Stimulated activated CD8-positive, alpha-beta memory T cell treated with anti-CD3 and anti-CD28 coated beads, Interleukin-4, amount 100 ng/mL, for 24 hours (primary cell): ENCODE measurements at places on chromosomes 1 and 21.

- DNase-seq, result no peak
Measured at GRCh38 chr1:178945763-178946266, 74.9 kb upstream of the ANGPTL1 start.

DNA sequence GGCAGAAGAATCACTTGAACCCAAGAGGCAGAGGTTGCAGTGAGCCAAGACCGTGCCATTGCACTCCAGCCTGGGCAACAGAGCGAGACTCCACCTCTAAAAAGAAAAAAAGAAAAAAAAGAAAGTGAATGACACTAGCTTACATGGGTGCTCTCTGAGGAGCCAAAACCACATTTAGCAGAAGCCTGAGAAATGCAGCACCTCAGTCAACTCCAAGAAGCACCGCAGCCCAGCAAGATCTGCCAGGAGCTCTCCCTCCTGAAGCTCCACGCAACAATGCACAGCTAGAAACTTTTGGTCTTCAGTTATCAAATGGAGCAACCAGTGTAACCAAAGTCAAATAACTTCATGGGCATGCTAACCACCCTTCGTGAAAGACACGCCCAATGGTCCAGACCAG, 229.1 kb downstream of the SETD4 start:
- DNase-seq, result no peak

DNA sequence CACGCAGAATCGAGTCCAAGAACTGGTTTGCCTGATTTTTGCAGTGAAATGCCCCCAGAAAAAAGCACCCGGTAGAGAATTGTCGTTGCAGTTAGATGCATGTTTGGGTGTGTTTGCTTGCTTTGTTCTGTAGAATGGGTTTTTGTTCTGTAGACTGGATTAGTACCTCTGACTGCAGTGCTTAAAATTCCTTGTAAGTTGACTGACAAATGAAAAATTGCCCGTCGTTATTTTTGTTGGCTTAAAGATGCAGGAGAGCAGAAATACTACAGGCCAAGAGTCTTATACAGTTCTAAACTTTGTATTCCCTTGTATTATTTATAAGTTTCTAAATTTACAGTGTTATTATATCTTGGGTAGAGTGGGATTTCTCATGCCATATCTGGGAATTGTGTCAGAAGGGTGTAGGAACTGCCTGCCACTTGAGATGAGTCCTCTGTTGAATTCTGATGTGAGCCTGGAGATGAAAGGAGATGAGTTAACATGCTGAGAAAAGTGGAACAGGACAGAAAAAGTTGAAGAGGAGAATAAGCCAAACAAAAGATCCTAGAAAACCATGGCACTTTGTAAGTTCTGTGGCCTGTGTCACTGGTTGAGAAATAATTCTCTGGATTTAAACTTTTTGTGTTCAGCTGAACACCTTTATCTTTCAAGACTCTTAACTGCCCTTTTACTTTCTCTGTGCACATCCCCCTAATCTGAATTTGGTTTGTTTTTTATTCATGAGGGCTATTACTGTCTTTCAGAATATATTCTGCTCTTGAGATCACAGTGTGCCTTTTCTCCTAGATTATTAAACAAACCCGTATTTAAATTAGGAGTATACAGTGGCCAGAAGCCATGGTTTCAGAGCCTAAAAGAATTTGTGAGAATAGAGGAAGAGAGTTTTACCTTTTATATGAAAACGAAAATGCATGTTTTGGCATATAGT, 1.4 kb downstream of the DESI2 start:
- no peak for DNase-seq

DNA sequence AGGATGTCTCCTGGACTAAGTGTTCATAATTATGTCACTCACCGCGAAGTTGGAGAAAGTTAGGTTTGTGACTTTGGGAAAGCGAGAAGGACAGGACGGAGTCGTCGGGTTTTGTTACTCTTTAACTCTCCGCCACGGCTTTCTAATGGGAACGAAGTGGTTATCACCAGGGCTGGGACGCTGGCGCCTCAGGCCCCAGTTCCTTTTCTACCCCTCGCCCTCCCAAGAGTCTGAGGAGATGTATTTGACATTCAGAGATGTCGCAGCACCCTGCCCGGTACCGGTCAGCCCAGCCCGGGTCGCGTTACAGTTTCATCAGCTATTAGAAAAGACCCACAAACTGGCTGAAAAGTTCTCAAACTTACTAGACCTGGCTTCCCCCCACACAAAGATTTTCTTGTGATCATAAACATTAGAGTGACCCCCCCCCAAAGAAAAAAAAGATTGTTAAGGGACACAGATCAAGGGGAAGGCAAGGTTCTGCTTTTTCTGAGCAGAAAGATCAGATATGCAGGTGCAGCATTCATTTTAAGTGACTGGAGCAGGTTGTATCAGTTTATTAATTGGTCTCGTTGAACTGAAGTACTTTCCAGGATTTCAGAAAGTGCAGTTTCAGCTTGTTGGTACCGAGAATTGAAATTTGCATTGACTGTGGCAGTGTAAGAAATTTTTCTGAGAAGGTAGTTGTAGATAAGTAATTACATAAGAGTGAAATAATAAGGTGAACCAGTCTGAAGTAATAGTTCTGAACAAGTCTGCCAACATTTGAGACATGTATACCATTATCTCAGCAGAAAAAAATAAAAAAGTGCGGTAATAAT, 859 bp upstream of the ZBTB18 start:
- DNase-seq, result no peak

GRCh38 chr1:41789661-41790330, 128.9 kb downstream of the HIVEP3 start:
- DNase-seq, result no peak

DNA sequence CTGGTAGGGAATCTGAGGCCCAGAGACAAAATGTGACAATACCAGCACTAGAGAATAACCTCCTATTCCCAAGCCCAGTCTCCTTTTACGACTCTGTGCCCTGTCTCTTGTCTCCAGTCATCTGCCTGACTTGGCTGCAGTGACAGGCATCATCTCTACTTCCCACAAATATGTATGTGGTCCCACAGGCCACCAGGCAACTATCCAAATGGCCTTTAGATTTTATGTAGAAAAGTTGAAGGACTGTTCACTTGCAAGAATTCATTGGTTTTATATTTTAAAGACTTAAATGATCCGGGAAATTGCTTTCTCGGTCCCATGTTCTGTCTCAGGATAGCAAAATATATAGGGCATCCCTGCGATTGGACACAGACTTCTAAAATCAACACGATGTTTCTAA, 11.6 kb downstream of the KRTAP24-1 start:
- DNase-seq, result no peak

GRCh38 chr1:96565546-96565945, 156.0 kb upstream of the PTBP2 start:
- no peak for DNase-seq

DNA sequence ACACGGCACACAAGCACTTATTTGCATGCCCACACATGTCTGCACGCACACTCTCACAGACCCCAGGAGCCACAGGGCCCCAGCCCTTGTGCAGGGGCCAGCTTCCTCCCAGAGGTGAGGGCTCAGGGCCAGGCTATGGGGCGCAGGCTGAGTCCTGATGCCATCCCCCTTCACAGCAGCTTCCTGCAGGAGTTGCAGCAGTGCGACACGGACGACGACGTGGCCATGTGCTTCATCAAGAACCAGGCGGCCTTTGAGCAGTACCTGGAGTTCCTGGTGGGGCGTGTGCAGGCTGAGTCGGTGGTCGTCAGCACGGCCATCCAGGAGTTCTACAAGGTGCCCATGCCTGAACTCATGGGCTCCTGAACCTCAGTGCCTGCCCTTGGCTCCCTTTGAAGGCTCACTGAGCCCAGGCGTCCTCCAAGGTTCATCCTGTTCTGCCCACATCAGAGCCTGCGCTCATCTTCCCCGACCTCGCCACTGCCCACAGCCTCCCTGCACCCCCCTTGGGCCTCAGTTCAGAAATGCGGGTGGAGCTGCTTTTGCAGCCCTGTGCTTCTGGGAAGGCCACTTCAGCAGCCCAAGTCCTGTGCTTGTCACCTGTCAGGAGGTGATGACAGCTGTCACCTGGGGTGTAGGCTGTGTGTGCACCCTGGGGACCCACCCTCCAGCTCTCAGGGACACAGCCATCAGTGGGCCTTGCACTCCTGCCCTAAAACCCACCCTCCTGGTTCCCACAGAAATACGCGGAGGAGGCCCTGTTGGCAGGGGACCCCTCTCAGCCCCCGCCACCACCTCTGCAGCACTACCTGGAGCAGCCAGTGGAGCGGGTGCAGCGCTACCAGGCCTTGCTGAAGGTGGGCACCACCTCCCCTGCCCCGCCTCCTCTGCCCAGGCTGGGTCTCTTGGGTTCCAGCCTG, 66.6 kb downstream of the TRIM11 start:
- DNase-seq, result no peak

DNA sequence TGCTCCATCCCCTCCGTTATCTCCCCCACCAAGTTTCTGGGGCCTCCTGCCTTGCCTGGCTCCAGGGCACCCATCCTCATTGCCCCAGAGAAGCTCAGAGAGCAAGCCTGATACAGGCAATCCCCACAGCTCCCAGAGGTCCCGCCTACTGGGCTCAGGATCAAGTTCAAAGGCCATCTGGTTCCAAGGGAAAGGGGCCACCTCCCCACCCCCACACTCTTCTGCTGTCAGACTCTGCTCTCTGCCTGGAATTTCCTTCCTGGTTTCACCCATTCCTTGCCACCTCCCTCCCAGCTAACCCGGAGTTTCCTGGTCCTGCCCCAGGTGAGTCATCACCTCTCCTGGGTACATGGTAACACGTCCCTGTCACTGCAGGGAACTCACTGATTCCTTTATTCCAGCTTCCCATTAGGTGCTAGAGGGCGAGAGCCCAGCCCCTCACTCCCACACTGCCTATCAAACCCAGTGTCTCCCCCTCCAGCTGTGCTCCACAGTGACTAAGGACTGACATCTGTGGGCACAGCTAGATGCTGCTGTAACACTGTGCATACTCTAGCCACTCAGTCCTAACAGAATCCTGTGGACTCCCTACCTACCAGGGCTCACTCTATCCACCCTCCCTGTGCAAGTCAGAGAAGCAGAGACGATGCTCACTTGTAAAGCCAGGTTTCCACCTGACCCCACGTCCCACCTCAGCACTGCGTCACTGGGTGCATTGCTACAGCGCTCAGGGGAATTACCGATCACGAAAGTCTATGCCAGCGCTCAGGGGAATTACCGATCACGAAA, 21.8 kb downstream of the RSPH1 start:
- DNase-seq, result no peak

GRCh38 chr1:193318347-193318746, 131.9 kb upstream of the B3GALT2 start:
- no peak for DNase-seq

GRCh38 chr1:205144751-205145150, 23.0 kb upstream of the RBBP5 start:
- DNase-seq, result no peak

DNA sequence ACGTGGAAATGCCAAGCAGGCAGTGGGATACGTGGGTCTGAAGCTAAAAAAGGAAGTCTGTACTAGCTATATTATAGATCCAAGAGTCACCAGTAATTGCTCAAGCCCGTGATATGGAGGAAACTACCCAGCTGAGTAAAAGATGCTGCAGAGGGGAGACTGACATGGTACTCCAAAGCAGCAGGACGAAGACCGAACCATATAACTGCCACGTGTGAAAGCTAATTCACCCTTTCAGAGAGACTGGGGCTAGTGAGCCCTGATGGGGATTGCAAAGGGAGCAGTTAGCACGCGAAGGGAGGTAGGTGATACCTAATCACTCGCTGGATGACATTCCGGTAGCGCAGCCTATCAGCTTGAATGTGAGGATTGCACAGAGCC, 316 bp downstream of the AP4B1 start:
- no peak for DNase-seq

GRCh38 chr1:230624097-230624713, 18.1 kb upstream of the COG2 start:
- DNase-seq, result no peak

DNA sequence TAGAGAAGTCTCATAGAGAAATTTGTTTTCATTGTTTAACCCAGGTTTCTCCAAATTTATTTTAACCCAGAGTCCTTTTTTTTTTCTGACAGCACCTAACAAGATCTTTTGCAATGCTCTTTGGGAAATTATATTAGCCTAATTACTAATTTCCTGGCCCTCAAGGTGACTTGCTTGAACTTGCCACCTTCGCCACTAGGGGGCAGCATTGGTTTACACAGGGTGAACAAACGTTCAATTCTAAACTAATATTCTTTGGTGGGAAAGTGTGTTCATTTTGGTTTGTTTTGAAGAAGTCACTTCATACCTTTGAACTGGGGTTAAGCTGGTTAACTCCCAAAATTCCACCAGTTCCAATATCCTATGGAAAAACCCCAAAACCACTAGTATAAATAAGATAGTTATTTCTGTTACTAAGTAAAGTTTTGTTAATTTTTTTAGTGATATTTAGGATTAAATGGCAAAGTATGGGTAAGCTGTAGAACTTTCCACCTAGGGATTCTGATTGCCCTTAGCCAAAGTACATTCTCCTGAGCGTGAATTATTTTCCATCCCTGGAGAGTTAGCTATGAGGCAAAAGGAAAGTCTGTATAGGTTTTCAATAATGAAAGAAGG, 13.0 kb downstream of the CCDC190 start:
- DNase-seq, result peak; percentile 72

DNA sequence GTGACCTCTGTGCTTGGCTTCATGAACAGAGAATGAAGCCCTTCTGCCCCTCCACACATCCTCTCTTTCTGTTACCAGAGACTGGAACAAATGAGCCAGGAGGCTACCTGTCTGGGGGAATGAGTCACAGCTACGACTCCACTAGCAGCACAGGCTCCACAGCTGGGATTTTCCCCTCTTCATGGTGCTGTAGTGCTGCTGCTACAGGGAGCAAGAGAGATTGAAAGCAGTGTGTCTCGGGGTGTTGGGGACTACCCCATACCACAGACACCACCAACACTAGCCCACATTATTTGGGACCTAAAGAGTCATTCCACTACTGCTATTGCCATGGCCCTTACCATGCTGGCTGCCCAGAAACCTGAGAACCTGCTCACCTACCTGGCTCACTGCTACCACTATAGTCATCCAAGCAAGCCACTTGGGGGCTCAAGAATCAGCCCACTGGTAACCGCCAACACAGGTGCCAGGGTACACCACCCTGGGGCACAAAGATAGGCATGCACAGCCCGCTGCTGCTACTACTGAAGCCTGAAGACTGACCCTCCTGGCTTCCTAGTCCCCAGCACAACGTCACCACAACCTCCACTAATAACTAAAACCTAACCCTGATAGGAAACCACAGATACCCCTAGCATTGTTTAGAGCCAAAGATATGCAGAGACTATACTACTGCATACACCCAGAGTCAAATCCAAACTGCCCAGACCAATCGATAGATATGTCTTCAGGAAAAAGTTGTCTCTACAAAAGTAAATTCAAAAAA, 17.7 kb downstream of the CD1E start:
- peak; percentile 5 for DNase-seq

DNA sequence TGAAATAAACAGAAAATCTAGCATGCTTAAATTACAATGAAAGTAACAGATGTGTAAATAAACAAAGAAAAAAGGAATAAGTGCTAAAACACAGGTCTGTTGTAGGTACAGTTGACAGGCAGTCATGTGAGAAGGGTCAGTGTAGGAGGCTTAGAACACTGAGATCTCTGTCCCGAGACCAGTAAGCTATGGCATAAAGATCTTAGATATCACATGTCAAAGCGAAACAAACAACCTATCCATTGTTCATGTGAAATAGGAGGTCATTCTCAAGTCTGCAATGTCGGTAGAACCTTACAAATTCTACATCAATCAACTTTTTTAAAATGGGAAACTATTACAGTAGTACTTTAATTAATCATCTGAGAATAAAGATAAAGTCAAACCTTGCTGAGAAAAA, 428.9 kb upstream of the ADGRL2 start:
- DNase-seq, result no peak

GRCh38 chr1:106568201-106568974, 488.1 kb upstream of the PRMT6 start:
- no peak for DNase-seq

- no peak for DNase-seq
Measured at GRCh38 chr1:54463259-54464030, 57.3 kb upstream of the SSBP3 start.
